Activated CD4-positive, alpha-beta memory T cell treated with anti-CD3 and anti-CD28 coated beads, Interleukin-2, amount 10 ng/mL, durations not matched to agents 7 days and 5 days (primary cell): ENCODE measurements at places on chromosomes 12 and 14. TPM values are rescaled to one million over a fixed set of nuclear protein-coding genes. Genes with fewer than 3 reads are reported as not detected.

DNA sequence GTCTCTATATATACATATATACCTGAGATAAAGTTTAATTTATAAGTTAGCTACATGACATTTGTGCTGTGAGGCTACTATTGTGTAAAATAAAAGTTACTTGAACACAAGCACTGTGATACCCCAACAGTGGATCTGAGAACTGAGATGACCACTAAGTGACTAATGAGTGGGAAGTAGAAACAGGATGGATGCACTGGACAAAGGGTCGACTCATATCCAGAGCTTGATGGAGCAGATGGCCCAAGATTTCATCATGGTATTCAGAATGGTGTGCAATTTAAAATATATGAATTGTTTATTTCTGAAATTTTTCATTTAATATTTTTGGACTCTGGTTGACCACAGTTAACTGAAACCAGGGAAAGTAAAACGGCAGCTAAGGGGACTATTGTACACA is 908.6 kb upstream of the MDGA2 start:
- DNase-seq, result no peak

DNA sequence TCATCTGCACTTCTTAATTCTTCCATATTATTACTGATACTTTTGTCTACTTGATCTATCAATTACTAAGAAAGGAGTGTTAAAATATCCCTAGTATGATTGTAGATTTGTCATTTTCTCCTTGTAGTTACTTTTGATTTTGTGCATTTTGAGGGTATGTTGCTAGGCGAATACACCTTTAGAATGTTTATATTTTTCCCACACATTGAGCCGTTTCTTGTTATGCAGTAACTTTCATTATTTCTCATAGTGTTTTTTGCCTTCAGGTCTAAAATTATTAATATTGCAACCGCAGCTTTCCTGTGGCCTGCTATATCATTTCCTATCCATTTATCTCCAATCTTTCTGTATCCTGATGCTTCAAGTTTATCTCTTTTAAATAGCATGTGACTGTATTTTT is 44.6 kb upstream of the C12orf42 start:
- DNase-seq, result no peak

- DNase-seq, result no peak
These were observed 39.7 kb upstream of the STAB2 start for GRCh38 chr12:103547376-103547775.

Gene PLEKHH1
- total RNA-seq, result 0.53 TPM

Gene SLCO1B3
- not detected for total RNA-seq

Gene ABCD2
- total RNA-seq, result 19.6 TPM

Gene ADCY4
- 4.5 TPM for total RNA-seq

DNA sequence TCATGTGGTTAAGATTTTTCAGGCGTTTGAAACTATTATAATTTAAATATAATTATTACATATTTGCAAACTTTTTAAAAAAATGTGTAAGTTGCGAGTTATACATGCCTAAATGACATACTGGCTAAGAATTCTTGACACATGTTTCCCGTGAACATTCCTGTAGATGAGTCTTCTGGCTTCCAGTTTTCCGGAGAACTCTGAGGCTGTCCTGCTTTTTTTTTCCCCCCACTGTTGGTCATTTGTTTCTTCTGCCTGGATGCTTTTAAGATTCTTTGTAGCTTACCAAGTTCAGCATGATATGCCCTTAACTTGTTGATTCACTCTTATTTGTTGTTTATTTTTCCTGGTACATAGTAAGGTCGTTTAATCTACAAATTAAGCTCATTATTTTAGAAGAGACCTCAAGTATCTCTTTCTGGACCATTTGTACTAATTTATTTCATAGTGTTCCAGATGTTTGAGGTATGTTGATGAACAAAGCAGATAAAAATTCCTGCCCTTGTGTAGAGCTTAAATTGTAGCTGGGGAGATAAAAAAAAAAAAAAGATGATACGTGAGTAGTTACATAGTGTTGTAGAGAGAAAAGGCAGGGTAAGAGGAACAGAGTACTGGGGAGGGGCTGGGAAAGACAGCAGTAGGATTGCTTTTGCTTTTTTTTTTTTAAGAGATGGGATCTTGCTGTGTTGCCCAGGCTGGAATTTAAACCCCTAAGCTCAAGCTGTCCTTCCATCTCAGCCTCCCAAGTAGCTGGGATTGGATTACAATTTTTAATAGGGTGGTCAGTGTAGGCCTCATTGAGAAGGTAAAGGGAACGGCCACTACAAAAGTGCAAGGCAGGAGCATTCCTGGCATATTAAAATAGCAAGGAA is 32.8 kb downstream of the ARHGAP5 start:
- DNase-seq, result no peak

GRCh38 chr12:25993901-25994651 is 35.6 kb downstream of the RASSF8 start:
- no peak for DNase-seq

DNA sequence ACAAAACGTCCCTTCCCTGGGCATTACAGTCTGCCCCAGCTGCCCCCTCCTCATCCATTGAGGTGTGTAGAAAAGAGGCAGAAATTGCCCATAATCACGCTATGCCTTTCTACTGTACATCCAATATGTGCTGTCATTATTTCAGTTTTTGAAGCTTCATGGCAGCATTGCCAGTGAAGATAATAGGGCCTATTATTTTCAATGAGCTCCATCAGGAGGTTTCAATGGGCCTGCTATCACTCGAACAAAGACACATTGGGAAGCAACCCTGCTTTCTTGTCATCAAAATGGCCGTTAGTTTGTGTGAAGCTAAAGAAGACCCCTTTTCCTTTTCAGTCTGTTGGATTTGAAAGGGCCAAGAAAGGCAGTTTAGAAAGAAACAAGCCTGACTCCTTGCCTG is 653.8 kb downstream of the NOVA1 start:
- DNase-seq, result no peak

DNA sequence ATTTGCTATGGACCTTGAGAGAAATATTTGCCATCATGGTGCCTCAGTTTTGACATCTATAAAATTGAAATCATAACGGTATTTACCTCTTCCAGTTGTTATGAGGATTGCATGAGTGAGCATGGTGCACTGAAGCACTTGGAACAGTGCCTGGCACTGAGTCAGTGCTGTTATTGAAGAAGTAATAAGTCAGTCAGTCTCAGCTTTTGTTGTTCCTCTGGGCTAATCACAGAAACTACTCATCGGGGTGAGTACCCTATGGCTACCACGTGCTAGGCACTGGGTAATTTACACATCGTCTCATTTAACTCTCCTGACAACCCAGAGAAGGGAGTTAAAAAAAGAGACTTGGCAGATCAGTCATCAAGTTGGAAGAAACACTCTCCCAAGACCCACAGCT is 159.5 kb upstream of the NRXN3 start:
- no peak for DNase-seq
